ENCODE measurements at places on chromosomes 16 and 17.

DNA sequence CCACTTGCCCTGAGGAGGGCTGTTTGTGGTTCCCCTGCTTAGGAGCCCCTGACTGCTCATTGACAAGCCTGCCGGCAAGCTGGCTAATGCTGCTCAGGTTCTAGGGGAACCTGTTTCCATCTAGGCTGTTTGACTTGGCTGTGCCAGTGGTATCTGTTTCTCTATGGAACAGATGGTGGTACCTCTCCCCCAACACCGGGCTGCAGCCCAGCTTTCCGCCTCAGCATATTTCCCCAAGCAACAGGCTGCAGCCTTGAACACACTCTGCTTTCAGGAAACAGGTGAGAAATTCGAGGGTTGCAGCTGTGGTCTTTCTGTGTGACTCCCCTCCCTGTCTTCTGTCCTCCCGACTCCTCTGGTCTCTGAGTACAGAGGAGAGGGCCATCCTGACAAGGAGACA is 132.3 kb downstream of the TMEM132E start:
- DNase-seq: peak; percentile 17

- DNase-seq: no peak
Measured at GRCh38 chr17:79796444-79796762, 474 bp downstream of the CBX8 start.

GRCh38 chr16:3187798-3188674 is at the start of gene OR1F1:
OR1F1 (plus strand) TSS chr16:3188204.
- DNase-seq: peak; percentile 43

- no peak for DNase-seq
Measured at GRCh38 chr17:49224997-49225337, 5.6 kb downstream of the PHOSPHO1 start.

- no peak for DNase-seq
Measured at GRCh38 chr16:50821586-50821985, 79.7 kb downstream of the CYLD start.

GRCh38 chr16:56669005-56669839 is at the start of gene MT1H:
MT1H (plus strand) TSS chr16:56669814; CDS start chr16:56669885, 71 bp downstream.
- no peak for DNase-seq

GRCh38 chr16:4110680-4111079 is 5.6 kb downstream of the ADCY9 start:
- no peak for DNase-seq

- DNase-seq: no peak
Measured at GRCh38 chr16:59259074-59259949, 525.2 kb upstream of the GOT2 start.

- no peak for DNase-seq
Measured at GRCh38 chr16:89607937-89608740, 5.3 kb upstream of the DPEP1 start.

GRCh38 chr17:75720656-75721462 is at the start of gene ITGB4:
ITGB4 (plus strand) TSS chr17:75721459; CDS start chr17:75724704, 3,245 bp downstream.
- no peak for DNase-seq

GRCh38 chr16:8936421-8936820 is 27.3 kb downstream of the USP7 start:
- no peak for DNase-seq

DNA sequence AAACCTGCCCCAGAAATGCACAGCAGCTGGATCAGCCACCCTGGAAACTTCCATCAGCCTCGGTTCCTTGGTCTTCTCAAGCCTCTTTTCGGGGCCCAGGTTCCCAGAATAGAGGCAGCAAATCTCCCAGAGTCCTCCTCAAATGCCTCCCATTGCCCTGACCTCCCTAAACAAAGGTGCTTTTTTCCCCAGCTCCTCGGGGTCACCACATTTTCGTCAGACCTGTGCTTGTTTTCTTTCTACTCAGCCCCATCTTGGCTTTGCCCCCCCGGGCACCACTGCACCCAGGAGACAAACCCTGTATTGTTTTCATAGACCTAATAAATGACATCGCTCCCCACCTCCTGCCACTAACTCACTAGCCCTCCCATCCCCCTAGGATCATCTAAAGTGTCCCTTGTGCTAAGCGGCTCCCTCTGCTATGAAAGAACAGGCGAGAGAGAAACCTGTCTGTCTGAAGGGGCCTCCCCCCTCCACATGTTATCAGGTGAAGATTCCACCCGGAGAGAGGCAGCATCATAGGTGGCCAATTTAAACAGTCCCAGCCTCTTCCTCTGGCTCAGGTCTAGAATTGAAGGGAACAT is 451.1 kb downstream of the SOX9 start:
- DNase-seq: no peak

DNA sequence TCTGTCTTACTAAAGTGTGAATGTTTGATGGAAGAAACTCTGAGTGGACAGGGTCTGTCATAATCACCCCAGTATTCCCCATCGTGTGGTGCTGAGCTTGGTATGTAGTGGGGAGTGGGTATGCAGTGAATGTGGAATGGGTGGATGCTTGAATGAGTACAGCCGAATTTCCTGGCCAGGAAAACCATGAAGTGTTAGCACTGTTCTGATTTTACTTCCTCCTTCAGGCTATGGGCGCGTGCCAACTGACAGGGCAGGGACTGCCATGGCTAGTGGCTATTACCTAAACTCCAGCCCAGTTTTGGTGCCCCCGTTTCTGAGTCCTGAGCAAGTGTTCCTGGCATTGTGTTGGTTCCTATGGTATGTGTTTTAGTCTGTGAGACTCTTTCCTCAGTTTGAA is 48.6 kb downstream of the PRKCA start:
- DNase-seq: no peak

DNA sequence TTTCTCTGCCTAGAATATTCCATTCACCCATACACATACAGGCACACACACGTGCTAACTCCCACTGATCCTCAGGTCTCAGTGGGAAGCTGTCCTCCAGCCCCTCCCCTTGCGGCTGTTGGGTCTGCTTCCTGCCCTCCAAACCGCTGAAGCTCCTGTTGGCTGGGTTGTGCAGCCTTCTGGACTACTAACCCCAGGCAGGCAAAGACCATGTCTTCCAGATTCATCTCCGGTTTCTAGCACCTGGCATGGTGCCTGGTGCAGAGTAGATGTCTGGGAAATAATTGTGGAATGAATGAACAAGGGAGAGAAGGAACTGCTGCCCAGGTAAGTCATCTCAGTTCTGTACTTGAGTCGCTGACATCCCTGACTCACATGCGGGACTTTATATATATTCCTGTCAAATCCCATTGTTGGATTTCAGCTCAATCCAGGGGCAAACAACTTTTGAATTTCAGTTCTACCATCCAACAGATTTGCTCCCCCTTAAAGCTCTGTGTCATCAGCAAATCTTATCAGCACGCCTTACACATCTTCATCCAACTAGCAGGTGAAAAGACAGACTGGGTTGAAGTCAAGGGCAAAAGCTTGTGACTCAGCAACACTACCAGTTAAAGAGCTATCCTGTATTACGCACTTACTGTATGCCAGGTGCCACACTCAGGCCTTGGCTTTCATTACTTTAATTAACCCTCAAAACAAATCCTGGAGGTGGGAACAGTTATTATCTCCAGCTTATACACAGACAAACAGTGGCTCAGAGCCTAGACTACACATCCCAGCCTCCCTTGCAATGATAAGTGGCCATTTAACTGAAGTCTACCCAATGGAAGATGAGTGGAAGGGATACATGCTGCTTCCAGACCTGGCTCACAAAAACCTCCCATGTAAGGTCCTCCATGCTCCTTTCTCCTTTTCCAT is 51.1 kb downstream of the SRCIN1 start:
- DNase-seq: no peak

- DNase-seq: no peak
Measured at GRCh38 chr16:67277294-67277998, 1.9 kb upstream of the PLEKHG4 start.

GRCh38 chr16:69187446-69188235 is 677 bp downstream of the SNTB2 start:
- DNase-seq: no peak

DNA sequence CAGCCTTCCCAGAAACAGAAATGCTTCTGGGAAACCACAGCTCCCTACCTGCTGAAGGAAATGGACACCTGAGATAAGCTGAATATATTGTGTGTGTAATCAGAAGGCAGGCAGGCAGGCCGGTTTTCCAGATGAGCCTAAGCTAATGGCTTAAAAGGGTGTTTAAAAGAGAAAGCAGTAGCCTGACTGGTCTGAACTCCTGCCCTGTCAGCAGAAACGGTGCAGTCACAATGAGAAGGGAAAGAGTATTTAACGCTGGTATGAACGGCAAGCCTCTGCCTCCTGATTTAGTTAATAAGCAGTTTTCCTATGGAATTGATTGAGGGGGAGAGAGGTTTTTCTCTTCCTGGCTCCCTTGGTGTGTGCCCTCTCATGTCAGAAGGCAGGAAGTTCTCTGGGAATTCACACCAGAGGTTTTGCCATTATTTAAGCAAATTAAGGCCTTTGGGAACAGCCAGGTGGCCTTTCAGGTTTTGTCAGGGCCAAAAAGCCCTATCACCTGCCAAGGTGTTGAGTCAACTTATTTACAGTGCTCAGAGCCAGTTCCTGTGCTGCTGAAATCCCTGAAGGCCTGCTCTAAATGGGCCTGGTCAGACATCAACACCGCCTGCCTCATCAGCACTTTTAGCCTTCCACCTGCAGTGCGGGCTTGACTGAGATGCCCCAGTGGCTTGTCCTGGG is 41.6 kb downstream of the CDH1 start:
- no peak for DNase-seq

DNA sequence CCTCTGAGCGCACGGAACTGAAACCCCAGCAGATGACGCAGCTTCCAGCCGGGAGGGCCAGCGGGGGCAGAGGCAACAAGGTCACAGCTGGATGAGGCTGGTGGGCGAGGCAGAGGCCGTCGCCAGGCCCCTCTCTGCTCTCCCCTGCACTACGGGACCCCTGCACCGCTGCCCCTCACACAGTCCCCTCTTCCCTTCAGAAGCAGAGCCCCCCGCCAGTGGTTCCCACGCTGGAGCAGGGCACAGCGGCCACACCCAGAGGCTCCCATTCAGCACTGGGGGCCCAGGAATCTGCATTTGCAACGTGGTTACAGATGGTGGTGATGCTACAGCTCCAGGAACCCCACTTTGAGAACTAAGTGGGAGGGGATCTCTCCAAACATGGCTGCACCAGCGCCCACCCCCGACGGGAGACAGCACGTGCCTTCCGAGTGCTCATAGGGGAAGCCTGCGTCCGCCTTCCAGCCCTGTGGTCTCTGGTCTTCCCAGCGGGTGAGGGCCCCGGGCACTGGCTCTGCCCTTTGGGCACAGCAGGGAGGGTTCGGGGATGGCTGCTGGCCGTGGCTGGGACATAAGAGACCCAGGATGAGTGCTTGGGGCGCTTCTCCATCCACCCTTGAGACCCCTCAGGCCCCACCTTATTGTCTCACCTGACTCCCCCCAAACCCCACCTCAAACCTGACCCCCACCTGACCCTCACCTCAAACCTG is 4.7 kb upstream of the RAB40B start:
- DNase-seq: no peak

- DNase-seq: no peak
Measured at GRCh38 chr17:8426094-8426720, 9.5 kb upstream of the NDEL1 start.

DNA sequence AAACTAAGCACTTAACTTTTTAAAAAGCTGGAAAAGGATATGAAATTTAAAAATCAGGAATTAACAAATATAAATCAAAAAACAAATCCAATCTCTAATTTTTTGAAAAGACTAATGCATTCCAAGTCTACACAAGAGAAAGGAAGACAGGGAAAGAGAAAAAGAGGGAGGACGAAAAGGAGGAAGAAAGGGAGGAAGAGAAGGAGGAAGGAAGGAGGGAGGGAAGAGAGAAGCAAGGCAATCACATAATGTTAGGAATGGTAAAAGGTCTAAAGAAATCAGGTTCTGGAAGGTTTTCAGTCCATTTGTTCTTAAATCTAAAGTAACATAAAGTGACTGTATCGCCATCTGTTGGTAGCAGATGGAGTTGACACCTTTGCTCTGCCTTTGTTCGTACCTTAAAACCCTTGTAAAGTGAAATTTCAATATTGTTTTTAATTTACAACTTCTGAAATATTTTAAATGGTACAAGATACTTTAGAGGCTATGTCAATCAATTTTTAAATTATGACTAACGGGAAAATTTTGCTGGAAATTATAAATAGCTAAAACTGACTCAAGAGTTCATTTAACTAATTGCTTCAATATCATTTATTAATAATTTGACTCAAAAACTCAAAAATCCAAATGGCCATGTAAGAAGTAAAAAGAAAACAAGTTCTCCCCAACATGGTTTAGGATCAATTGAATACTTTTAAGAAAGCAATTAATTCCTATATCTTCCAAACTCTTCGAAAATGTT is 20.4 kb upstream of the CDYL2 start:
- no peak for DNase-seq

DNA sequence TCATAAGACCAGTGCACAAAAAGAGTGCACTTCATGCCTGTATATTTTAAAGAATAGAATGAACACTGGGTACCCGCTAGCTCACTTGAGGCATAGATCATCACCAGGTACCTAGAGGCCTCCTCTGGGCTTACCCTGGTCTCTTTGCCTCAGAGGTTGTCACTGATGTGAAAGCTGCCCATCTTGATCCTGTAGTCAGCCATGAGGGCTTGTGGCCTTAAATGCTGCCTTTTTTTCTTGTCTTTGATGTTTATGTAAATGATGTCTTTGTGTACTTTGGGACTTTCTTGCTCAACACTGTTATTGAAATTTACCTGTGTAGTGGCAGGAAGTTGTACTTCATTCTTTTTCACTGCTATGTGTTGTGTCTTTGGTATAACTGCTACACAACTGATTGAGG is 26.8 kb upstream of the SLC5A10 start:
- DNase-seq: no peak

- DNase-seq: no peak
Measured at GRCh38 chr17:39955726-39956225, 7.0 kb upstream of the GSDMA start.

All from NCI-H524 treated with DMSO at 0.1 percent for 48 hours (cell line).